ENCODE measurements at places on chromosomes 6 and 20. TPM values are rescaled to one million over a fixed set of nuclear protein-coding genes. Genes with fewer than 3 reads are reported as not detected.
A peak's percentile ranks its signal among the peaks of the same experiment; 100 is the strongest.

GRCh38 chr6:87968435-87969278 lies 79.0 kb upstream of the SPACA1 start:
- DNase-seq = no peak

The MATN4 gene
- not detected for total RNA-seq

DNA sequence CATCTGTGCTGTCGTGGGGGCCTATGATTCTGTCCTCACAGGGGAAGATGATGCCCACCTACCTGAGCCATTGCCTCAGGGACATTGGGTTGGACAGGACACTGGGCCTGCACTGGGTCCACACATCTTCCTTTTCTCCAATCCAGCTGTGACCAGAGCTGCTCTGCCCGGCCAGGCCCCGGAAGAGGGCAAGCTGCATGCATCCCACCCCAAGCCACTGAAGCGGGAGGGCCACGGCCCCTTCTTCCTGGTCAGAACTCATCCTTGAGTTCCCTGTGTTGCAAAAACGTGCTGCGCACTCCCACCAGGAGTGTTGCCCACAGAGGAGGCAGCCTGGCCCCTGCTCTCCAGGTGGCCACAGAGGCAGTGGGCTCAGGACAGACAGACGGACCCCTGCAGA lies 38.2 kb downstream of the SPDEF start:
- DNase-seq = peak; percentile 35

GRCh38 chr6:42225029-42225339 lies 7.3 kb upstream of the MRPS10 start:
- DNase-seq = no peak

The EXOC2 gene
- total RNA-seq = 22.4 TPM

DNA sequence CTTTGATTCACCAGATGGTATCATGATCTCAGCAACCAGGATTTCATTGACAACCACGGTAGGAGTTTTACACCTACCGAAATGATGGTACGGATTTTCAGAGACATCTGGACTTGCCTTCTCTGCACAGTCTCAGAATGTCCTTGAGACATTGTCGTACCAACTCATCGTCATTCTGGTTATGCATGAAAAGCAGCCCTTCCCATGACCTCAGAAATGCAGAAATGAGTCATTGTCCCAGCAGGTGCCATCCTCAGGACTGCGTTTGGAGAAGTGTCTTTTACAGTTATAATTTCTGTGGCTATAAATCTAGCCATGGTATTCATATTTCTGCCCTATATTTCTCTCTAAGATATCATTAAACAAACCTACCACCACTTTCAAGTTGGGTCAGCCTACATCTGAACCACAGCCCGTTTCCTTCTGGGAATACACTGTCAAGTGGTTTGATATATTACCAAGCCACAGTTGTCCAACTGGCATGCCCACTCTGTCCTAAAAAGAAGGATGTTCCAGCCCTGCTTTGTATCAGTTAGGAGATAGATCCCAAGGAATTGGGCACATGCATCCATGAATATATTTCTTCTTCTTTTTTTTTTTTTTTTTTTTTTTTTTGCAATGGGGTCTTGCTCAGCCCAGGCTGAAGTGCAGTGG lies 7.5 kb upstream of the BFSP1 start:
- no peak for DNase-seq

DNA sequence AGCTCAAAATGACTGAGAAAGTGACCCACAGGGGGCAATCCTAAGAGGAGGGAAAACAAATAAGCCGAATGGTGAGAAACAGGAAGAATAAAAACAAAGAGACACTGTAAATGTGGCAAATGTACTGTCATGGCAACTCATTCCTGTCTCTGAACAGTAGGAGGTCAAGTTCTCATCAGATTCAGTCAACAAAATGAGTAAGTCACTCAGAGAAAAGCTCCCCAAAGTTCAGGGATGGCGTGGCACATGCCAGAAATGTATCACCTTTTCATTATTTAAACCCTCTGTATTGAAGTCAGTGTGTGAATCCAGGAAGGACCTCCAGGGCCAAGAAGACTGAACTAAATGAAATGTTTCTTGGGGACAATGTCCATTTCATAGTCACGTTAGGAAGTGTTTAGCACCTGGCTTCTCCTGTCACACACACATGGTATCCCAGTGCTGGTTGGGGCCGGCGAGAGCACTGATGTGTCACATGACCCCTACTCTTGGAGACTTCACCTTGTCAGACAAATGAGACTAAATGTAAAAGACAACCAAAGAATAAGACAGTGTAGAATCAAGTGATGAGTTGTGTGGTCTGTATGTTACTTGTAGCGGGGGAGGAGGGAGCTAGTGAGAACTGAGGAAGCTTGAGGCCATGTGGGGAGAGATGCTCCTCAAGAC lies 20.7 kb downstream of the CNR1 start:
- no peak for DNase-seq

DNA sequence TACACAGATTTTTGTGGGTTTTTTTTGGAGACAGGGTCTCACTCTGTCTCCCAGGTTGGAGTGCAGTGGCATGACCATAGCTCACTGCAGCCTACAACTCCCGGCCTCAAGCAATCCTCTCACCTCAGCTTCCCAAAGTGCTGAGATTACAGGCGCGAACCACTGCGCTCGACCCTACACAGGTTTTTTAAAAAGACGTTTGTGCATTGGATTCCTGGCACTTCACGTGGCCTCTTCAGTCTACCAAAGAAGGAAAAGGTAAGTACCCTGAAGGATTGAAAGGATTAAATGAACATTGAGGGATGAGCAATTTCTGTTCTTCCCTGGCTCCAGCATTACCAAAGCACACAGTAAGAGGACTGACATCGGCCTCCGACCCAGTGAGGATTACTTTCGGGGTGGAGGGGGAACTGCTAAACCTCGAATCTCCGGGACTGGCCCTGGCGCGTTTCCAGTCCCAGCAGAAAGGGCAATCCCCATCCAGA lies 556 bp upstream of the YWHAB start:
- DNase-seq = no peak

The HLA-DQA2 gene
- not detected for total RNA-seq

DNA sequence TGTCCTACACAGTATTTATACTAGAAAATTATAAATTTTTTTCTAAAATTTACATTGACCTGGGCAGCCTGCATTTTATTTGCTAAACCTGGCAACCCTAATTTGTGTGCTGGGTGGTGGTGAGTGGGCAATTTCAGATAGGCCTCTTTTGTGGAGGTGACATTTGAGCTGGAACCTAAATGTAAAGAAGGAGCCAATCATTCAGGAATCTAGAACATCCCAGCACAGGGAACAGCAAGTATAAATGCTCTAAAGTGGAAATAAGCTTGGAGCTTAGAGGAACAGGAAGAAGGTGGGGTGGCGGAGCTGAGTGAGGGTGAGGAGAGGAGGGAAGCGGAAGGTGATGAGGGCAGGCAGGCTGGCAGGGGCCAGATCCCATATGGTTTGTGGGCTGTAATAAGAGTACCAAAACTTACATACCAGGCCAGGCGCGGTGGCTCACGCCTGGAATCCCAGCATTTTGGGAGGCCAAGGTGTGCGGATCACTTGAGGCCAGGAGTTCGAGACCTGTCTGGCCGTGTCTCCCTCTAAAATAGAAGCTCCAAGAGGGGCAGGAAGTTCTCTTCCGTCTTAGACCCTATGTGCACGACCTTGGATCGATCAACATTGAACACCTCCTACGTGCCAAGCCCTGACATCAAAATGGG lies 549 bp upstream of the CSE1L start:
- DNase-seq = no peak

The RIPPLY2 gene
- not detected for total RNA-seq

DNA sequence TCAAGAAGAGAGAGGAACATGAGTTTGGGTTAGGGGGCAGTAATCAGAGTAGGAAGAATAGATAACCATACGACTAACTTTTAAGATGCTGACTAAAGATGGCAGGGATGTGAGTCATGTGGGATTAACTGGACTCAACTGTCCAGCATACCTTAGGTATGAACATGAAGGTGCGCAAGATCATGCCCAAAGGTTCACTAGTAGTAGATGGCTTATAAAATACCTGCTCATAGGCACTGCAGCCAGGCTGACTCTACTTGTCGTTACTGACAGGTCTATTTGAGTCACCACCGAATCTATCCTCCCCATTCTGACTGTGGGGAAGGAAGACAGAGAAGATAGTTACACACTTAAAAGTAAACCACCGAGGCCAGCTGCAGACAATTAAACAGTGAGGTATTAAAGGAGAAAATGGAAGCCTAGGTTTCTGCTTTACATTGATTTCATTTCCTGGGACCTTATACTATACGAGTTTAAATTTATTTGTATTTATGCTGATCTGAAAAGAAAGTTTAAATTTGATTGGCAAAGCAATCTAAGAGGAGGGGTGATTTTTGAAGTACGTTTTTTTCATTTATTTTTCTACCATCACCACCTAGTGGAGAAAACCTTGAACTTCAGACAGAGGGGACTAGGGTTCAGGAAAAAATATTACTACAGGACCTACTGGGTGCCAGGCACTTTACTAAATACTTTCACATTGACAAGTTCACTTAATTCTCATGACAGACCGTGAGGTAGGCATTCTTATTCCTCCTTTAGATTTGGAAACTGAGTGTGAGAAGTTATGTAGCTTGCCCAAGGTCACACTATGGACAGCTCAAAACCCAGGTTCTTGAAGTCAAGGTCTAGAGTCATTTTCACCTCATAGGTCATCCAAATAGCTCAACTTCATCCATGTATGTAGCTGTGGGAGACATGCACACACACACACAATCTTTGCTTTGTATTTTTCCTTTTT lies 4.0 kb upstream of the WRNIP1 start:
- peak; percentile 88 for DNase-seq

GRCh38 chr6:73747289-73747688 lies 51.3 kb downstream of the CD109 start:
- no peak for DNase-seq

The PLEKHG1 gene
- total RNA-seq = 0.88 TPM

- DNase-seq = no peak
Observed at GRCh38 chr6:74734901-74735300, 471.0 kb downstream of the COL12A1 start.

DNA sequence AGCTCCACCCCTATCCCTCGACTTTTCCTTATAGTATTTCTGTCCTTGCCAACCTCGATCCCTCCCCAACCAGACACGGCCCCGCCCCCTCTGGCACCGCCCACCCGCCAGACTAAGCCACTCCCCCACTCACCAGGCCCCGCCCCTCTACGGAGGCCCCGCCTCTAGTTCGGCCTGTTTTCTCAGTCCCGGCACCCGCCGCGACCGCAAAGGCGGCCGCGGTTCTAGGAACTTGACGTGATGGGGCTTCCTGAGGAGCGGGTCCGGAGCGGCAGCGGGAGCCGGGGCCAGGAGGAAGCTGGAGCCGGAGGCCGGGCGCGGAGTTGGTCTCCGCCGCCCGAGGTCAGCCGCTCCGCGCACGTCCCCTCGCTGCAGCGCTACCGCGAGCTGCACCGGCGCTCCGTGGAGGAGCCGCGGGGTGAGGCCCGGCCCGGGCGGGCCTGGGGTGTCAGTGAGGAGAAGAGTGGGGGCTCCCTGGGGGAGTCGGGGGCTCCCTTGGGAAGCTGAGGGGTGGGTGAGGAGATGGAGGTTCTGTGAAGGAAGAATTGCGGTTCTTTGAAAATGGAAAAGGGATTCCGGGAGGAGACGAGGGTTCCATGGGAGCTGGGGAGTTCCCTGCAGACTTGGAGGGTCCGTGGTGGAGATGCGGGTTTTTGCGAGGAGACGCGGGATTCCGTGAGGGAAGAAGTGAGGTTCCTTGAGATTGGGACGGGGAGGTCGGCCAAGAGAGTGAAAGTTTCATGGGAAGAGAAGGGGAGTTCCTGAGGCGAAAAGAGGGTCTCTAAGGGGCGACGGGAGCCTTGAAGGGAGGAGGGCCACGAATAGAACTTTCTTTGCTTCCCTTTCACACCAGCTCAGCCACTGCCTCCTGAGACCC lies at the start of gene ACSS2:
Gene ACSS2 (plus strand): TSS at position 207 of the 877 bp plus-strand sequence. CDS start 34 bp downstream, at position 241.
- no peak for DNase-seq

DNA sequence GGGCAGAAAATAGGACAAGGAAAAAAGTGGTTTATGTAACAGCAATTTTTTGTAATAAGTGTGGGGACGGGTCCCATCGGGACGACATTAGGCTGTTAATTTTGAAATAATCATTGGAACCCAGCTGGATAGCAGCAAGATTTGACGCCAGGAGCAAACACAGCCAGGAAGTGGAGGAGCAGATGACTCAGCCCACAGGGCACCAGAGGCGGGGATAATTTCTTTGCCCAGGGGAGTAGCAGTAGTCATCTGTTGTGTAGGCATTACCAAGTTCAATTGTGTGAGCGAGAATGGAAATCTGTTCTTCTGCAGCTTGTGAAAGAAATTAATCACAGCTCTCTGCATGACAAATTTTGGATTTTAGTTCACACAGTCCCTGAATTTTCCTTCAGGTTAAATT lies 22.6 kb upstream of the RIN2 start:
- peak; percentile 87 for DNase-seq

The BFSP1 gene
- 1.8 TPM for total RNA-seq

GRCh38 chr6:128595544-128595943 lies 75.1 kb upstream of the PTPRK start:
- DNase-seq = no peak

The NKAPL gene
- total RNA-seq = 1.2 TPM

- DNase-seq = no peak
Observed at GRCh38 chr20:32780749-32781655, 18.8 kb downstream of the DNMT3B start.

The PHACTR2 gene
- total RNA-seq = 76.9 TPM

GRCh38 chr6:150749091-150749670 lies 116.3 kb upstream of the MTHFD1L start:
- peak; percentile 9 for DNase-seq

The MKKS gene
- total RNA-seq = 8.8 TPM

The TREM2 gene
- total RNA-seq = 0.59 TPM

The SEMG1 gene
- not detected for total RNA-seq

DNA sequence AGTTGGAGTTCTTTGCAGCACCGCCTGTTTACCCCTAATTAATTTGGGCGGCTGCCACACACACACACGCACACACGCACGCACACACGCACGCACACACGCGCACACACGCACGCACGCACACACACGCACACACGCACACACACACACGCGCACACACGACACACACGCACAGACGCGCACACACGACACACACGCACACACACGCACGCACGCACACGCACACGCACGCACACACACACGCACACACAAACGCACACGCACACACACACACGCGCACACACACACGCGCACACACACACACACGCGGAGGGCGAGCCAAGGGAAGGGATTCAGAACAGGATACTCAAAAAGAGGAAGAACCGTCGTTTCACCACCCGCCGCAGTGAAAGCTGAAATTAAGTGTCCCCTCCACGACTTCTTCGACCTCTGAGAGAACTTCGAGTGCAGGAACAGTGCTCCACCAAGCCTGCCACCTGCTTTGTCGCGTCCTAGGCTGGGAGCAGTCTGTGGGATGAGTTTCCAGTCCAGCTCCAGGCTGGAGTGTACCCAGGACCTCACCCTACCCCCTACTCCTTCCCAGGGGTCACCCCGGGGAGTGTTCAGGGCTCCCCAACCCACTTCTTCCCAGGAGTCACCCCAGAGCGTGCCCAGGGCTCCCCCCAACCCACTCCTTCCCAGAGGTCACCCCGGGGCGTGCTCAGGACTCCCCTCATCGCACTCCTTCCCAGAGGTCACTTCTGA lies 1.1 kb downstream of the RNASET2 start:
- peak; percentile 86 for DNase-seq

All from osteoblast (primary cell).